ENCODE measurements at places on chromosomes 12 and 14.

GRCh38 chr14:93065272-93065730, 50.4 kb downstream of the ITPK1 start:
- DNase-seq: no peak

GRCh38 chr12:48040354-48040753, 36.1 kb upstream of the COL2A1 start:
- no peak for DNase-seq

DNA sequence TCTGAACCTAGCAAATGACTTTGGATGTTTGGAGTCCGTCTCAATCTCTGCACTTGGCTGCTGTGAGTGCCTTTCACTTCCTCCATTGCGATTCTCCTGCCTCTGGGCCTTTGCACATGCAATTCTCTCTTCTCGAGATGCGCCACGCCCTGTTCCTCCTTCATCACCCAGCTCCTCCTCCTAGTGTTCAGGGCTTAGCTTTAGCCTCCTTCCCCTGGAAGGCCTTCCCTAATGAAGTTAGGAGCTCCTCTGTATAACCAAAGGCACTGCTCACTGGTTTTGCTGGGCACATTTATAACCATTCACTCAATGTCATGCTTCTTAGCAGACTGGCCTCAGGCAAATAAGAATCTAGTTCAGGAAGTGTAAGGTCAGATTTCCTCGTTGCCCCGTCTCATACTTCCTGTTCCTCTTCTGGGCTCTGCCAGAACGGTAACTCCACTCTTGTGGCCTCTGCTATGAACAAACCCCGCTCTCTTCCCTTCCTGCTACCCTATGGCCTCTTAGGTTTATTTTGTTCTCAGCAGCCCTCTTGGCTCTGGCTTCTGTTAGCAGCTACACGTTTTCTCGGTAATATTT, 171.4 kb downstream of the CRADD start:
- DNase-seq: no peak

GRCh38 chr12:122064025-122064777, 14.4 kb upstream of the MLXIP start:
- peak; percentile 63 for DNase-seq

DNA sequence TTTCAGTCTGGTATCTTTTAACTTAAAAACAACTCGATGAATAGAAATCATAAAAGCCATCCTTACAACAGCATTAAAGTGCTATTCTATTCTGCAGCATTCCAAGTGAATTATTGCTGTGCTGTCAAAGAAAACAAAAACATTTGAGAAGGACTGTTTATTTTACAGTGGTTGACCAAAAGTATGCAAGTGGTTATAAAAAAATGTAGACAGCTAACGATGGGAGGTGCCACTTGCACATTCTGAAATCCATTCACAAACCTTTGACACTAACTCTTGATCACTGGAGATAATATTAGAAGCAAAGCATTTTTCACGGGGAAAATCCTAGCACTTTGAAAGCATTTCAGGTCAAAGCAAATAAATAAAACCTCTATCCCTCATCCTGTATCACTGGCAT, 55.6 kb downstream of the HMGA2 start:
- no peak for DNase-seq

- DNase-seq: peak; percentile 1
These were observed 1.1 kb downstream of the SMIM10L1 start for GRCh38 chr12:11171969-11172675.

GRCh38 chr12:54006559-54007220, 2.1 kb upstream of the HOXC8 start:
- DNase-seq: no peak

DNA sequence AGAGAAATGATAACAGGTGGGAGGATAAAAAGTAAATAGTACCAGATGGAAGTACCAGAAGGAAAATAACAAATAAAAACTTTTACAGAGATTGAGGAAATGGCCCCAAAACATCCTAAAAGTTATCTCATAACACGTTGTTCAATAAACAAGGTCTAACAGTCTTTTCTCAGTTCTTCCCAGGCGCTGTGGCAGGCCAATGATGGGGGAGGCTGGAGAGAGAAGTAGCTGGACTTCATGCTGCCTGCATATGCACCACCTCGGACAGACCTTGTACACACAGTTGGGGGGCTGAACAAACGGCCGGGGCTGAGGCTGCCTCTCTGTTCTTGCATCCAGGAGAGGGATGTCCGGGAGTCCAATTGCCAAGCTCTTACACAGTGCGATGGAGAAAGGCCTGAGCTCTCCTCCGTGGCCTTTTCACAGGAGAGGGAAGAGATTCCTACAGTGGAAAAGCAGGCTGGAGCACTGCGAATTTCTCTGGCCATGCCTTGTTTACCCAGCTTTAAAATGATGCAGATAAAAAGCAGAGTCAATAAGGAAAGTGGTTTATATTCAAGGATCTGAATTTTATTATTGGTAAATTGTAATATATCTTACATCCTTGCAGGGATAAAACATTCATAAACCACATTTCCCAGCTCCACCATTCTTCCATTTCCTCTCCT, 109.8 kb downstream of the PHLDA1 start:
- no peak for DNase-seq

GRCh38 chr12:83016218-83016835, 329.6 kb downstream of the TMTC2 start:
- no peak for DNase-seq

GRCh38 chr12:20798554-20798953, 12.0 kb upstream of the SLCO1B3 start:
- peak; percentile 42 for DNase-seq

DNA sequence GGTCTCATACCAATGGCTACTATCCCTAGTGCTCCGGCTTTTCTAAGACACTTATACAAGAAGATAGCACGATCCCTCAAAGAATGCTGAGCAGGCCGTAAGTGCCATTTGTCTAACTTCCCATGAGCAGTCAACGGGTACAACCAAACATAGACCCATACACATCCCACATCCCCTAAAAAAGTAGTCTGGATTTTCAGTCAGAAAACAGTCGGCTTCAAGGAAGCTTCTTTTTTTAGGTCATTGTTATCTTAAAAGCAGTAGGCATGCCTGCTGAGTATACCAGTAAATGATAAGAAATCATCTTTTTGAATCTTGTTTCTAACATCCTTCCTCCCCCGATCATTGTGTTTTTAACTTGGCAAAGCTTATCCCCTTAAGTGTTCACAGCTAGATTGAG, 19.8 kb downstream of the OSBPL8 start:
- no peak for DNase-seq

DNA sequence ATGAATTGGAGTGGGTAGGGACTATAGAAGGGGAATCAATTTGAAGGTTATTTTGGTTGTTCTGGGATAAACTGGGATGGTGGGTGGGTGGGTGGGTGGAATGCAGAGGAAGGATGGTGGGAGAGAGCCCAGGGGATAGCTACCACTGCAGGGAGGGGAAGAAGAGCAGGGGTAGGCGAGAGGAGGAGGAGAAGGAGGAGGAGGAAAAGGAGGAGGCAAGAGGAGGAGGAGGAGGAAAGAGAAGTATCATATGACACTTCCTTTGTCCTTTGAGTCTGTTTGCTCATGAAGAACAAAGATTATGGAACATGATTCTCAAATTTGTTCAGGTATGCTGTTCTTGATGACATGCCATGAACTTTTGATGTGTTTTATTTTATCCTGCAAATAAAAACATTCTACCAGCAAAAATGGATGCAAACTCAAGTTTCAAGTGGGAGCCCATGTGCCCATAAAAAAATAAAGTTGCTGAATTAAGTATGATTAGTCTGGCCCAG, 4.1 kb upstream of the BEST3 start:
- DNase-seq: no peak

DNA sequence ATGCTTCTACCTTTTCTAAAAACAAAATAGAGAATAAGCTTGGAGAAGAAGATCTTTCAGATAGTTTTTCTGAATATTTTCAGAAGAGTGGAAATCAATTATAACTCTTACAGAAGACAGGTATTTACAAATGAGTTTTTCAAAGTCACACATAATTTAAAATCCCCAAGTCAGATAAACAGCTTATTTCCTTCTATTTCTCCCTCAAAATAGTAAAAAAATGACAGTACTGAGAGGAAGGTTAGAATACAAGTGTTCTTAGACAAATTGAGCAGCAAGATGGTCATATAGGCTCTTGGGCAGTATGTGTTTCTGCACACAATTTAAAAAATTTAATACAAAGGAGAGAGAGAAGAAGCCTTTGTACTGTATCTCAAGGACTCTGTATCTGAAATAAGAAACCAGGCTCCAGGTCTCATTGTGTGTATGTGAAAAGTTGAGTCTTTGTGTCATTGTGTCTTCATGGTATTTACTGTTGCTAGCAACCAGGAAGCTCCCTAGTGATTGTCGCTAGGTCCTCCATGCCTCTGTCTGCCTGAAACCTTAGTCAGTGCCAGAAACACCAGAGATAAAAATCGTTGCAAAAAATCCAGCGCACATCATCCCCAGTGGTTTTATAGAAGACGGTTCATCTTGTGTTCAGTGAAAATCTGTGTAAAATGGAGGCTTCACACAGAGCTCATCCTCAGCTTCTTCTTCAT, 12.9 kb upstream of the TUBA1A start:
- peak; percentile 88 for DNase-seq

DNA sequence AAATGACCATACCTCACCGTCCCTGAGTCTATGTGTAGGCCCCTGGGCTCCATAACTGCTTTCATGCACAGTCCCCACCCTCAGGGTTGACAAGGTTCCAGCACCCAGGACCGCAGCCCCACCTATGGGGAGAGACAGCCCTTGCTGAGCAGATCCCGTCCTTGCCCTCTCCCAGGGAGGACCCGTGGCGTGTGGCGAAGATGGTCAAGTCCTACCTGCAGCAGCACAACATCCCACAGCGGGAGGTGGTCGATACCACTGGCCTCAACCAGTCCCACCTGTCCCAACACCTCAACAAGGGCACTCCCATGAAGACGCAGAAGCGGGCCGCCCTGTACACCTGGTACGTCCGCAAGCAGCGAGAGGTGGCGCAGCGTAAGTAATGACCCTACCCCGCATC, 10.3 kb downstream of the HNF1A start:
- no peak for DNase-seq

DNA sequence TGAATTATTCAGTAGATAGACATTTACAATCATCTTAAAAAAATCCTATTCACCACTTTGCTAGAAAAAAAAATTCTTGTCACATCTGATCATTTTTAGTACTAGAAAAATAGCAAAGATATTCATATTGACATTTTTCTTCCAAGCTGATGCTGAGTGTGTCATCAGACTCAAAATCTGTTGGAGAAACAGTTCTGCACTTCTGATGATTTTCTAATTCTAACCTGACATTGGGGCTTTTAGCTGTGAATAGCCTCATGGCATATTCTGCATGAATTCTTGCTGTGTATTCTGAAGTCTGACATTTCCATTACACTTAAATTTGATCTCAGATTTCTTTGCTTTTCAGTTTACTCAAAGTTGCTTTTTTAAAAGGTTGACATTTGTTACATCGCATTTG, 150.1 kb downstream of the PIK3C2G start:
- no peak for DNase-seq

DNA sequence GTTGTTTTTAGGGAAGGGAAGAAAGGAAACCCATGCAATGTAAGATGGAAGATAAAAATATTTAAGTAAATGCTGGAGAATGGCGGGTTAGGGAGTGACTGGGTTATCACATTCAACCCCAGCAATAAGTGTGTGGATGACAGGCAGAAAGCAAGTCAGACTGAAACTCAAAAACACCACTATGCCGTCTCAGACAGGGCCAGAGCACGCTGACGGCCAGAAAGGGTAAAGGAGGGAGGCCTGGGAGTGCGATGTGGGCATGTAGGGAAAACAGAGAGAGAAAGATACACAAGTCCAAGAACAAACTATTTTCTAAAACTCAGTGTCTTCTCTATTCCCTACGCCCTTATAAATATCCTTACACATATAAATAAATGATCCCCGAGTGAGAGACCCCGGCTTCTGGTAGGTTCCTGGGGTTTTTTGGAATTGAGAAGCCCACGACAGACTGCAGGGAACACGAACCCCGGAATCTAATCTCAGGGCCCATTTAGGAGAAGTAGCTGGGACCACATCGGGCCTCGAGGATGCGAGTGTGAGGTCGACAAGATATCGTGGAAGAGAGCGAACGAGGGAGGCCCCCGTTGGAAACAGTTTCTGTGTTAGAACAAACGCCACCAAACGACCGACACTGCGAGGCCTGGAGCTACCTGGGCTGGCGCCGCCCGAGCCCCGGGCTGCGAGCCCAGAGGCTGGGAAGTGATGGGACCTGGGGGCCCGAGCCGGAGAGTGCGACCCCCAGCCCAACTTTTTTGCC, 735 bp upstream of the OTX2 start:
- no peak for DNase-seq

- no peak for DNase-seq
These were observed 130.8 kb upstream of the PTPRQ start for GRCh38 chr12:80313209-80313608.

- no peak for DNase-seq
These were observed 110.0 kb upstream of the AMIGO2 start for GRCh38 chr12:47189728-47190127.

DNA sequence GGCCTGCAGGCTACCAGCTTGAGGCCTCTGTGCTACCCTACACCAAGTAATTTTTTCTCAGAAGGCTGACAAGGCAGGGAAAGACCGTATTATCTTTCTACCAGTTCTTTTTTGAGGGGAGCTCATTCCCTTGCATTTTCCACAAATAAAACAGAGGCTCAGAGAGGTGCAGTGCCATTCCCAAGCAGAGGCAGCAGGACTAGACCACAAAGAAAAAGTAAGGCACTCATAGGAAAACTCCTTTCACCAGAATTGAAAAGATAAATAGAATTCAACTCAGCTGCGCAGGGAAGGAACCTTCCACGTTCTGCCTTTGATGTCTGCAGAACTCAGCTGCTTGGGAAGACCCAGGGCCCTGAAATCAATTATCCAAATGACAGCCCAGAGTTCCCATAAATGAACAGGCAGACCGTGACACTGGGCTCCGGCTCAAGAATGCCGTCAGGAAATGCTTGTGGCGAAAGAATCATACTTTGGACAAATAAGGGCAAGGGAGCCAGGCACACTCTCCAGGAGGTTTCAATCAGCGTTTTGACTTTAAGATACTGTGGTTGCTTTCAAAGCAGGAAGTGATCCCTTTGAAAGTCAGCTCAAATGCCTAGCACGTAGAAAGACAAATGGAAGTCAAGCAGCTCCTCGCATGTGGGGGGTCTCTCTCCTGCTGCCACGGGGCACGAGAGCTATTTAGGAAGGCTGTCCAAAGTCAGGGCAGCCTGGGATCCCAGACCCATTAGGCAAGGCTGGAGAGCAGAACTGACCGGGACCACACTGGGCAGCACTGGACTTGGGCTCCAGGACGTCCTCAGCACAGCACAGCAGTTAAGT, 14.0 kb downstream of the KCTD10 start:
- no peak for DNase-seq

- DNase-seq: no peak
These were observed 87.2 kb downstream of the DAAM1 start for GRCh38 chr14:59275668-59276067.

DNA sequence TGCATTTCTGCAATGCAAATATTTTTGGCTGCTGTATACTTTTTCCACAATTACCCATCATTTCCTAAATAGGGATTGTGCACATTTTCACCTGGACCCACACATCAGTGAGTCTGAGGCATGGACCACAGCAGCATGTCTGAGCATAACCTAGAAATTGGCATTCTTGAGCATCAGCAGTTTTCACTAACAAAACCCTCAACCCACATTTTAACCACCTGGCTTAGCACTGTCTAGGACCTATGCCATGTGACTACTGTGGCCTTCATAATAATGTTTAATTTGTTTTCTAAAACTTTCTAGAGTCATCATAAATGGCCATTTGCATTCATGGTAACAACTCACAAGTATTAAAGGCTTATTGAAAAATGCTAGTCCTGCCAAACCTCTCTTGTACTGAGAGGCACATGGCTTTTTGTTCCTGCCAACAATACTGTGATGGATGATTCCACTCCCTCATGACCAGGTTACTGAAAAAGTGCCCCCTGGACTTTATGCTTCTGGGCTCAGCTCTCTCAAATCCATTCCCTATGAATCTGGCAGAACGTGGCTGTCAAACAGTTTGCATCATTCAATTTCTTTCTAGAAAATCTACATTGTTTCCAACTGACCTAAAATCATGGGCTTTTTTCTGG, 240.0 kb downstream of the MDGA2 start:
- no peak for DNase-seq

Data from NCI-H2081 (cell line).